Brain microvascular endothelial cell (primary cell): ENCODE measurements at places on chromosomes 7 and 10.

DNA sequence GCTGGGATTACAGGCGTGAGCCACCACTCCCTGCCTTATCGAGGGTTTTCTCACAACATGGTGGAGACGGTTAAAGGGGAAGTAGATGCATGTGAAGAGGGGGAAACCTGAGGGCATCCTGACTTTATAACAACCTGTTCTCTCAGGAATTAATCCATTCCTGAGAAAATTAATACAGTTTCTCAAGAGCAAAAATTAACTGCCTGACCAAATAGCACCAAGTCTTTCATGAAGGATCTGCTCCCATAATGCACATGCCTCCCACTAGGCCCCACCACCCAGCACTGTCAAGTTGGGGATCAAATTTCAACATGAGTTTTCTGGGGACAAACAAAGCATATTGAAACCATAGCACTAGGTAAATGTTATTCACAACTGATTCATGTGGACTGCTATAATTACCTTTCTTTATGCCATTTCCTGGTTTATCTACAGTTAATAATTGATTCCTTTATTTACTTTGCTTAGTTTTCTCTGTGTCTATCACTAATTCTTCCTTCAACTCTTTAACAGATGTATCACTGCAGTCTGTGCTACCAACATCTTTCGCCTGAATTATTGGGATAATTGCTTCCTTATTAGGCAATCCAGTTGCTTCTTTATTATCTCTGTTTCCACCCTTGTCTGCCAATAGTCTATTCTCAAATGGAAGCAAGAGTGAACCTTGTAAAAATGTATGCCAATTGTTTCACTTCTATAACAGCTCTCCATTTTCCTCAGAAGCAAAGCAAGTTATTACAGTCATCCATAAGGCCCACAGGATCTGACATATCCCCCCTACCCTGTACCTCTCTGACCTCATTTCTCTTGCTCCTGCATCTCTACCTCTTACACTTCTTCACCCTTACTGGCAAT, 12.9 kb upstream of the MICU1 start:
- no peak for DNase-seq

DNA sequence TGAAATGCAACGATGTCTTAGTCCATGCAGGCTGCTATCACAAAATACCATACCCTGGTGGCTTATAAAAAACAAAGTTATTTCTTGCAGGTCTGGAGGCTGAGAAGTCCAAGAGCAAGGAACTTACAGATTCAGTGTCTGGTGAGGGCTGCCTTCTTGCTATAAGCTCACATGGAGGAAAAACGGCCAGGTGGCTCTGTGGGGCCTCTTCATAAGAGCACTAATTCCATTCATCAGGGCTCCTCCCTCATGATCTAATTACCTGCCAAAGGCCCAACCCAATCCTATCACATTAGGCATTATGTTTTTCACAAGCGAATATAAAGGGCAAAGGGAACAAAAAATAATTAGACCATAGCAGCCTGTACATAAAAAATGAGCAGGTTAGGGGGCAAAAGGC, 35.4 kb downstream of the PAPSS2 start:
- DNase-seq = no peak

GRCh38 chr7:2794836-2795636, 49.1 kb downstream of the GNA12 start:
- no peak for DNase-seq

DNA sequence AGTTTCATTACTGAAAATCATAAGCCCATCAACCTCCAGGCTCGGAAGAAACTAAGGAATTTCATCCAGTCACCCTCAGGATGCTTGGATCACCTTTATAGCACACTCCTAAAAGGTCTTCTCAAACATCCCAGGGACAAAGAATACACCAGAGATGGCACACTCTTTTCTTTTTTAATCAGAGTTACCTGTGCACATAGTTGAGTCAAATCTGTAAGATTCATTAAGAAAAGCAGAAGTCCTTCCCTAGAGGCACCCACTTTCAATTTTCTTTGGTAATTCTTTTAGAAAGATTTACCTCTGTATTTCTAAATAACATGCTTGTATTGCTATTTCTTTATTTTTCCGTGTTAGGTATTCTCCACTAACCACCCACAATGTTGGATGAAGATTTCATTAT, 50.6 kb upstream of the IL6 start:
- no peak for DNase-seq
